HS-5 (cell line): ENCODE measurements at places on chromosomes 6 and 20.

DNA sequence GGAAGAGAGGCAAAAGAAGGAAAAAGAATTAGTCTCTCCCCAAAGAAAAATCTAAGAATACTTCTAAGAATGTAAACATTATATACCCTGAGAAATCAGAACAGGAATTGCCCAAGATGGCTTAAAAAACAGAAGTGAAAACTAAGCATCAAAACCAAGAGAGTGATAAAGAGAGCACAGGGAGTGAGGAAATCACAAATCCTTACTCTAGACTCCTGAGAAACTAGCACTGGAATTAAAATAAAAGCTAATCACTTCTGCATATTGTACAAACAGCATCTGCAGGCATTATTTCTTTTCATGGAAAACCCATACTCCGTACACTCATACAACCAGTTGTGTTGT is 285.7 kb downstream of the BTBD9 start:
- no peak for DNase-seq

DNA sequence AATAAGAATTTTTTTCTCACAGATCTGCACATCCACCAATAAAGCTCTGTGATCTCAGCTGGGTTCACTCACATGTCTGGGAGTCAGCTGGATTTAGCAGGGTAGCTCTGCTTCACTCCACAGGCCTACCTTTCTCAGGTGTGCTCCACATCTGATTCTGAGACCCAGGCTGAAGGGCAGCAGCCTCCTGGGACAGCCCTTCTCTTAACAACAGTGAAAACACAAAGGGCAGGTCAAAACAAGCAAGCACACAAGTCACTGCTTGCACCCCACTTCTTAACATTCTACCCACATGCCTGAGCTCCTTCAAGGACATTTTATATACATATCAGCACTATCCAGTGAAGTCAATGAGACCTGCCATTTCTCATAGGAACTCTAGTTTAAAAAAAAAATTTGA is 96.0 kb upstream of the MAP3K4 start:
- no peak for DNase-seq

DNA sequence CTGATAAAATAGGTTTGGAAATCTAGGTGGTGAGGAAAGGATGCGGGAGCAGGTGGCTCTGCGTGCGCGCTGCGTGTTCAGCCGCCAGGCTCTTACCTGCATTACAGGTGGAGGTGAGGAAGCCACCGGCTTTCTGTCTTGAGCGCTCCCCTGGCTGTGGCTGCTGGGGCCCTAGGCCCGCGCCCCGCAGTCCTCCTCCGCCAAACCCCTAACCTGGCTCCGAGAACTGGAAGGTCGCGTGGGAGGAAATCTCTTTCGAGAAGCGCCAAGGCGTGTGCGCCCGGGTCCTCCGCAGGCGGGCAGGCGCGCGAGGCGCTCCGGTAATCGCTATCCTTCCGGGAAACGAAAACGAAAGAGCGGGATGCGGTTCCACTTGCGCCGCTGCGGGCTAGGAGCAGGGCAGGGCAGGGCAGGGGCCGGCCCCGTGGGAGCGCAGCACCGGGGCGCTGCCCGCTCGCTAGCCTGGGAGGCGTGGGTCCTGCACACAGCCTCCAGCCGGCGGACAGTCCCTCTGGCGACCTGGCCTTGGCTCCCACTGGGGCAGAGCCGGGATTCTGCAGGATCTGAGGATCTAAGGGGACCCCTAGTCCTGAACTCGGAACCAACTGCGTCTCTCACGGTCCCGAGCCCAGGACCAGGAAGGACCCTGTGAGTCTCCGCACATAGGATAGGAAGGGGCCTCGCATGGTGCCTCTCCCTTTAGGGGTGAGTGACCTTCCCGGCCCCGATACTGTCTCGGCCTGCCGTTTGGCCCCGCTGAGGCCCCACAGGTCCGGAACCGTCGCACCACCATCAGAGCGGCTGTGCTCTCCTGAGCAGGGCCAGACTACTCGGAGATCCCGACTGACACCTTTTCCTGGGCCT is at the start of gene ETV7:
Gene ETV7, minus strand, starts transcription at position 230 of the 864 bp plus-strand sequence. Its CDS starts 128 bp downstream, at position 102.
- no peak for DNase-seq

DNA sequence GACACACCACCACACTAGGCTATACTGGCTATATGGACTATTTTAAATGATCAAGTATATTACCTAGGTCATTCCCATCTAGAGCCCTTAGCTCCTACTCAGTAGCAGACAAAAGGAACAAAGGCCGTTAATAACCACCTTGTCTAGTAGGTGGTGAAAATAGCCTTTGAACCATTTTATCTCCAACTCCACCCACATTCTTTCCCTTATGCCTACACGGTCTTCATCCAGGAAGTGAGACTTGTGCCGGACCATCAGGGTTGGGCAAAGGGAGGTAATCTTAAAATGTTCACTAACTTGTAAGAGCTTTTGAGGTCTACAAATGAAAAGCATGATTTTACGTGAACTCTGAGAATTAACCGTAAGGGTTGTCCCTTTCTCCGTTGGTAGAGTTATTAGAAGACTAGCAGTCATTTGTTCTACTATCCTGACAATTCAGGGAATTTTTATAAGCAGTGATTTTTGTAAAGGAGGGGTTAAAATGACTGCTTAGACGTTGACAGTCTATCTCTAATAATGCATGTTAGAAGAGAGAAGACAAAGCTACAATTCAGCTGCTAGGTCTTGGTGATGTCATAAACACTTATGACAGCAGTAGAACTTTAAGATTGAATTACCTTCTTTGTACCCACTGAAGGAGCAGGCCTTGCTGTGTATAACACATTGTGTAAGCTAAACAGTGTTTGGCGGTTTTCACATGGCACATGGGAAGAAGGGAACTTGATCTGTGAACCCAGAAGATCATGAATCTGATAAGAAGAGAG is 371.8 kb upstream of the JAG1 start:
- no peak for DNase-seq

GRCh38 chr6:148392671-148393070 is 50.0 kb downstream of the SASH1 start:
- DNase-seq = no peak

- no peak for DNase-seq
Measured at GRCh38 chr6:48747040-48747439, 636.0 kb upstream of the PTCHD4 start.

DNA sequence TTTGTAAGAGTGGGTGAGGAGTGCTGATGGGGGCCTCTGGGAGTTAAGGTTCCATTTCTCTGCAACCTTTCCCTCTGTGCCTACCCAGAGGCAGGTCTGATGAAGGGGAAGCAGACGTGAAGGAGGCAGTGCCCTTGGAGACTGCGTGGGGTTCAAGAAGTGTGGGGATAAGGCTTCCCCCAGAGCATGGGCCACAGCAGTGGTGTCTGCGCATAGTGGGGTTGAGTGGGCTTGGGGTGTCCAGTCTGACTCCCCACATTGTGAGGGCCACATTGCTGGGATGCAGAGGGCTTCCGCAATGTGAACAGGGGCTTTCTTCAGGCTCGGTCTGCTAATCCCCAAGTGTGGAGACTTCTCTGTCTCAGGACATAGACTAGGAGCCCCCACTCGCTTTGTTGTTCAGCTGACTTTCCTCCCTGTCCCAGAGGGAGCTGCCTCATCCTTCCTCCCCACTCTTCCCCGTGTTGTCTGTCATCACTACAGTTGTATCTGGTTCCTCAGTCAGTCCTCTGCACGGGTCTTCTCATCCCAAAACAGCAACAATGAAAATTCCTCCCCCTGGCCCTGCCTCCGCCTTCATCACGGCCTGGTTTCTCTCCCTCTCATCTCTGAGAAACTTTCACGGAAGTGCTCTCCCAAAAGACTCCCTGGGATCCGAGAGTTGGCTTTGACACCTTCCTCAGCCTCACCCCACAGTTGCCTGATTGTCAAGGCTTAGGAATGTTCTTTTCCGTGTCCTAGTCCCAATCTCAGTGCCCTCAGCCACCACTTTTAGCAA is 2.8 kb downstream of the EBF4 start:
- DNase-seq = no peak

DNA sequence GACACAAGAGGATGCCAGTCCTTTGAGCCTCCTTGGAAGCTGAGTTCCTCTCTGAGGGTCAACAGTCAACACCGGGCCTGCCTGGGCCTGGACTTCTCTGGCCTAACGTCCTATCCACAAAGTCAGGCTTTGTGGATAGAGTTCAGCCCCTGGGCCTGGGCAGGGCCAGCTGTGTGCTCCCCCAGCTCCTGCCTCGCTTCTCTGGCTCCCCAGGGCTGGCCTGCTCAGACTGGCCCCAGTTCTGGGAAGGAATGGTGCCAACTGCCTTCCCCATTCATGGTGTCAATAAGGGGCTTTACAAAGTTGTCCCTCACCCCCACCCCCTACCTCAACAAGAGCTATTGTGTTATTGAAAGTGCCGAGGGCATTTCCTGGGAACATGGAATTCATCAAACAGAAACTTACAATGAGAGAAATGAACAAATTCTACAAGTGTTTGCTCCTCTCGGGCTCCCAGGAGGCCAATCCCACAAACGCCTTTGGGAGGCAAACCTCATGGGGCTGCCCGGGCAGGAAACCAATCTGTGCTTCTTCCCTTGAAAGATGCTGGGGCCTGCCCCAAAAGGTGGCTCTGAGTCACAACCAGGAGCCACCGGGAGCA is 26.5 kb upstream of the PPP1R14C start:
- DNase-seq = no peak

GRCh38 chr20:15528391-15529111 is 1044.7 kb downstream of the KIF16B start:
- DNase-seq = no peak

GRCh38 chr6:10595731-10596664 is 74.8 kb downstream of the GCNT2 start:
- no peak for DNase-seq

DNA sequence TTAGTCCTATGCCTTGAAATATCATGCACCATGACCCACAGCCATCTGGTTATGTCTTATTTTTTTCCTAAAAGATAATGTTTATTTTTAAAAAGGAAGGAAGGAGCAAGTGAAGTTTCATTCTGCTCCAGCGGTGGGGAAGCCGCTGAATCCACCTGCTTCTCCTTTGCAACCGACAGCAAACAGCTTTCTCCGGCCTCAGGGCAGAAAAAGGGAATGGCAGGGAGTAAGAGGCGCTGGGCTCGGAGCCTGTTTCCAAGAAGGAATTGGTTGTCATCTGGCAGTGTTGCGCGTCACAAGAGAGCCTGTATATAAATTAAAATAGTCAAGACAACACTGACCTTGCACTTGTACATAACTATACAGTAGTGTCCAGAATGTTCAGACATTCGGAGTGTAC is 14.2 kb downstream of the GFRA4 start:
- no peak for DNase-seq

GRCh38 chr6:43495409-43495941 is 14.7 kb downstream of the LRRC73 start:
- DNase-seq = no peak

GRCh38 chr20:56503916-56504315 is 20.6 kb upstream of the FAM209A start:
- DNase-seq = no peak

GRCh38 chr6:31009731-31010130 is 543 bp upstream of the MUC22 start:
- no peak for DNase-seq

DNA sequence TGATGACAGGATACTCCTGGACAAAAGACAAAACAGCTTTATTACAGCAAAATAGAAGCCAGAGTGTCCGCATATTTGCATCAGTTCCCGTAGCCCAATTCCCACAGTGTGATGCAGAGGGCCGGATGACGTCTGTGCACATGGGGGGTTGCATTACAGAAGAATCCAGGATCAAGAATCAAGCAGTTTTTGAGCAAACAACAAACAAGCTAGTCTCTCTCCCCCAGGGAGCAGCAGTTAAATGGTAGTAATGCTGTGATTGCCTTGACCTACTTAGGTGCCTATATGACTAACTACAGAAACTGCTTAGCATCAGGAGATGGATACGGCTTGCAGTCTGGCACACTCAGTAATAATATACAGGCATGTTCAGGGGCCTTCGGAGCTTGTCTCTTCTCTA is 3.2 kb upstream of the SDHAF4 start:
- DNase-seq = no peak

DNA sequence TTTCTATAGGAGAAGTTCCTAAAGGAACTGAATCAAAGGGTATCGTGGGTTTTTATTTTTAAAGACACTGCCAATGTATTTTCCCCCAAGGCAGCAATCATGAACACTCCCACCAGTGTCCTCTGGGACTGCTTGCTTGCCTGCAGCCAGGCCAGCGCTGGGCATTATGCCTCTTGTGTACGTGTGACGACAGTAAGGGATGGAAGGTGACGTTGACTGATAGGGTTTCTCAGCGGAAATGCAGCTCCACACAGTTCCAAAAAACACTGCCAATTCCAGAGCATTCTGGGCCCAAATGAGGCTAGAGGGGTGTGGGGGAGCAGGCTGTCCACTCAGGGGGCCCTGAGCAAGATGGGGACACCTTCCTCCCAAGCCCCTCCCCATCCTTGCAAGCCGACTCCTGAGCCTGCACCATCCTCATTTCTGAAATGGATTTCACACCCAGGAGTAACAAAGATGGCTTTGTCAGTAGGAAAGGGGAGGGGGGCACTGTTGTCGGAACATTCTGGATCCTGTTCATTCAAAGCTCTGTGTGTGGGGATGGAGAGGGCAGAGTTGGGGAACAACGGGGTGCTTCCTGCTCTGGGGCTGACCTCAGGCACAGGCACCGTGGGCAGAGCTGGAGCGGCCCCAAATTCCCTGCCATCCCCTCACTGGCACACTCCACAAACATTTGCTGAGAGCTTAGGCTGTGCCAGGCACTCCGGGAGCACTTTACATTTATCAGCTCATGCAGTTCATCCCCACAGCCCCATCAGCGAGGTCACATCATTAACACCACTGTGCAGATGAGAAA is 20.0 kb downstream of the PREX1 start:
- no peak for DNase-seq

- no peak for DNase-seq
Measured at GRCh38 chr6:129617986-129618385, 92.0 kb downstream of the ARHGAP18 start.

GRCh38 chr6:160103825-160104100 is 17.9 kb upstream of the SLC22A1 start:
- no peak for DNase-seq

GRCh38 chr6:157804448-157805327 is 18.4 kb upstream of the SNX9 start:
- DNase-seq = no peak

GRCh38 chr6:31651602-31652191 is 764 bp downstream of the BAG6 start:
- DNase-seq = no peak

GRCh38 chr20:24948939-24949679 is at the start of gene CST7:
CST7 (plus strand) TSS chr20:24949269; CDS start chr20:24949506, 237 bp downstream.
- DNase-seq = no peak
